ENCODE measurements at places on chromosomes 11 and 22.

- no peak for DNase-seq
These were observed 454.3 kb upstream of the KIRREL3 start for GRCh38 chr11:127454856-127455255.

GRCh38 chr11:63023222-63023814, 7.7 kb upstream of the SLC22A8 start:
- no peak for DNase-seq

DNA sequence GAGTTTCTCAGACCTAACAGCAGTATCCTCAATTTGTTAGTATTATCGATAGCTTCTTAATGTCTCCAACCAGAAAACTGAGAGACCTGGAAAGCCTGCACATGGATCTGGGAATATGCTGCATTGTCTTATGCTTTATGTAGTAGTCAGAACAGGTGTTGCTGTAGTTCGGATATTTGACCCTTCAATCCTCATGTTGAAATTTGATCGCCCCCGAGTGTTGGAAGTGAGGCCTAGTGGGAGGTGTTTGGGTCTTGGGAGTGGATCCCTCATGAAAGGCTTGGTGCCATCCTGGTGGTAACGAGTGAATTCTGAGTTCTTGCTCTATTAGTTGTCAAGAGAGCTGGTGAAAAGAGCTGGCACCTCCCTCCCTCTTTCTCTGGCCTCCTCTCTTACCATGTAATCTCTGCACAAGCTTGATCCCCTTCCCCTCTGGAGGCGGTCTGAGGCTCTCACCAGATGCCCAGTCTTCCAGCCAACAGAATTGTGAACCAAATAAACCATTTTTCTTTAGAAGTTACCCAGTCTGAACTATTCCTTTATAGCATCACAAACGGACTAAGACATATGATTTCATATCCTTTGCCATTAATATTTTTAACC, 227.1 kb downstream of the DDX10 start:
- DNase-seq, result no peak

DNA sequence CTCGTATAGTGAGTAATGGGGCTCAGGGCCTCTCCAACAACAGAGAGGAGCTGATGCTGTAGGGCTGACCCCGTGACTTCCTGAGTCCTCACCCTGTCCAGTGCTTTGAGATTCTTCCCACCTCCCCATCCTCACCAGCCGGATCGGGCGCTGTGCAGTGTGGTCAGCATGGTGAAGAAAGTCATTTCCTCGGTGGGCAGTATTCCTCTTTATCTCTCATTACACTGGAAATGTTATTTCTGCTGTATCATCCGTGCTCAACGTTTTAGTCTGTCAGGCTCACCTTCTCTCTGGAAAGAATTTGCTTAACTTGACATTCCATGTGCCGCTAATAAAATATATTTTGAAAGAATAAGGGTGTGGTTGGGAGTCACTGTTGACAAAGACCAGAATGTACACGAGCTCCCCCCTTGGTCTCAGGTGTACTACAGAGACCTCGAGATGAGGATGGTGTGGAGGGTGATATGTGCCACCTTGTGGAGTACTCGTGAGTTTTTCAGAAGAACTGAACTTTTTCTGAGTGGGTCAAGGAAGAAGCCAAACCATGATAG, 25.7 kb upstream of the SCGB1A1 start:
- DNase-seq, result no peak

DNA sequence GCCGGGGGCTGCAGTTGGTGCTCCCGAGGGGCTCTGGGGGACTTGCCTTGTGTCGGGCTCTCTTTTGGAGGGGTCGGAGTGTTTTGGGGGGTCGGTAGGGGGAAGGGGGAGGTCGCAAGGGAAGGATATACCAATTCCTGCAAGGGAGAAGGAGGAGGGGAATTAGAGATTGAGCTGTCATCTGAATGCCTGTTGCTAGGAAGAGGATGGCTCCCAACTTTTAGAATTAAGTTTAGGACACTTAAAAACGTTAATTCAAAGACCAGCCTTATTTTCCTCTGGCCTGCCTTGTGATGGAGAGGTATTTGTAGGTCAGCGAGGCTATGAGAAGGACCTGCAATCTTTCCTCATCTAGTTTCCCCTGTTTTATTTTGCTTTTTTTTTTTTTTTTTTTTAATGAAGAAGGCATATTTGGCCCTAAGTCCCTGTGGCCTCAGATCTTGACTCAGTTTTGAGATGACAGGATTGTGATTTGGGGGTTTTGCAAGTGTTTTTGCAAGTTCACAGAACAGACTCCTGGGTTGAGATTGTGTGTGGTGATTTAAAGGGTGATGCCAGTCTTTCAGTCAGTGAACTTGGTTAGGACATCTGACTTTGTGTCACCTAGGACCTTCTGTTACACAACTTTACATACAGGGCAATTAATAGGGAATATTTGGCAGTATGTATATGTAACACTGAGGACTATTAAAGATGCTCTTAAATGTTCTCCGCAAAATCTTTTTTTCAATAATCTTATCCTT, 672 bp downstream of the TMEM135 start:
- no peak for DNase-seq

- DNase-seq, result no peak
These were observed 25.6 kb upstream of the DRICH1 start for GRCh38 chr22:23657727-23658126.

- DNase-seq, result no peak
These were observed 59.8 kb upstream of the CD5 start for GRCh38 chr11:61042537-61042936.

GRCh38 chr22:43293259-43293654, 49.9 kb downstream of the SCUBE1 start:
- no peak for DNase-seq

- DNase-seq, result no peak
These were observed 170.4 kb downstream of the MAML2 start for GRCh38 chr11:96172604-96173003.

DNA sequence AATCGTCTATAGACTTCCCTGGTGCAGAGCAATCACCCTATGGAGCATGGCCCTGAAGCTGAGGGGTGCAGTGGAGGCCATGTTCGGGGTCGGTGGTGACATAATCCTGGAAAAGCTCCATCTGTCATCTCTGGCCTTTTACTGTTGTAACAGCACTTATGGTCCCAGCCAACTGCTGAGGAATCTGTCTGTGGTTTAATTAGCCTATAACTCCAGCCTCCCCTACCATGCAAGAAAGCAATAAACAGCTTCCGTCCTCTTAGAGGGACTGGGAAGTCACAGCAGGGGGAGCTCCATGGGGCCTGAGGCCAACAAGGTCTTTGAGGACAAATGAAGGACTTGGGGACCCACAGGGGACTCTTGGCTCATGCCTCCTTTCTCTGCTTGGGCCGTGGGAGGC, 159.1 kb upstream of the NECTIN1 start:
- DNase-seq, result no peak

DNA sequence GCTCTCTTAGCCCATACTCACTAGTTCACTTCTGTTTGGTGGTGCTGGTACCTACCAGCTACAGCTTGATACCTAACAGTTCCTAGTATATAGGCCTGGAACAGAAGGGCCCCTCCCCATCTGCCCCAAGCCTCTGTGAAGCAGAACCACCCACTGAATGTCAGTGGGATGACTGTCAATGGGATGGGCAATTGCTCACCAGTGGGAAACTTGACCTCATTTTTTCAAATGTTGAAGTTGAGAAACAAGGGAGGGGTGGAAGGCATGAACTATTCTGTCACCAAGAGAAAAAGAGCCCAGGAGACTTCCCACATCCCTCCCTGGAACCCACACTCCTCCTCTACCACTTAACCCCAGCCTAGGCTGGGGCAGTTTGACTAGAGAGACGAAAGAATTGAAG, at the start of gene NLRP10:
Gene NLRP10, minus strand, starts transcription at position 62 of the 400 bp plus-strand sequence. CDS start 1,952 bp downstream, outside the sequence.
- no peak for DNase-seq

- no peak for DNase-seq
These were observed 70.3 kb downstream of the TRIM29 start for GRCh38 chr11:120067438-120068113.

DNA sequence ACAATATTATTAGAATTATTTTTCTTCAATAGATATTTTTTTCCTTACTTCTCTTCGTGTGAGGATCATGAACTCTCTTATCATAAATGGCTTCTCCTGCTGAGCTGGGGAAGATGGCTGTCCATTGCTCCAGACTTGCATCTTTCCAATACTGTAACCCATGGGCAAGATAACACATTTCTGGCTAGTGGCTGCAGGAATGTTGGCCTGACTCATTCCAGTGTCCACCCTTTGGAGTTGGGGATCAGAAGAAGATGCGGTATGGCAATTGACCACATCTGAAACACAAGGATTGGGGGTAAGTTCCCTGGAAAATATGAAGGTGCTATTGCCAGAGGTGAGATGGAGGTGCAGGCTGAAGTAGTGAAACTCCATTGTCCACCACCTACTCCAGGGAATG, 92.8 kb downstream of the FAR1 start:
- DNase-seq, result no peak
